ENCODE measurements at places on chromosomes 6 and 20. TPM values are rescaled to one million over a fixed set of nuclear protein-coding genes. Genes with fewer than 3 reads are reported as not detected.

The FAM209B gene
- not detected for total RNA-seq

The NOTCH4 gene
- 2.3 TPM for total RNA-seq

The GGT7 gene
- total RNA-seq, result 1.5 TPM

The HDDC2 gene
- total RNA-seq, result 88.8 TPM

The SUMO4 gene
- total RNA-seq, result not detected

The ARFGEF3 gene
- total RNA-seq, result 3.3 TPM

The DEFB132 gene
- total RNA-seq, result not detected

The RSPH4A gene
- total RNA-seq, result under 0.01 TPM

The PPP1R18 gene
- 71.6 TPM for total RNA-seq

The MAP3K5 gene
- total RNA-seq, result 3.4 TPM

The PXMP4 gene
- total RNA-seq, result 0.74 TPM

The TTK gene
- total RNA-seq, result 180 TPM

The NDUFAF4 gene
- 52.0 TPM for total RNA-seq

The HLA-DQA1 gene
- total RNA-seq, result 0.40 TPM

The CALHM5 gene
- 3.2 TPM for total RNA-seq

The DNAH8 gene
- total RNA-seq, result not detected

The PRSS16 gene
- total RNA-seq, result 4.3 TPM

The SASH1 gene
- 12.4 TPM for total RNA-seq

The OR2H2 gene
- not detected for total RNA-seq

The CFAP206 gene
- total RNA-seq, result not detected

The TAP2 gene
- 183 TPM for total RNA-seq

The PLA2G7 gene
- total RNA-seq, result not detected

The MPIG6B gene
- total RNA-seq, result not detected

The PTP4A1 gene
- total RNA-seq, result 5.3 TPM

The SEMG2 gene
- not detected for total RNA-seq

The AGPAT4 gene
- 5.5 TPM for total RNA-seq

The HLA-DRA gene
- 0.46 TPM for total RNA-seq

The BMP6 gene
- total RNA-seq, result 0.80 TPM

The CD93 gene
- total RNA-seq, result under 0.01 TPM

The KCNK16 gene
- not detected for total RNA-seq

The DZANK1 gene
- 1.4 TPM for total RNA-seq

The RIMS1 gene
- 3.3 TPM for total RNA-seq

The SEMG1 gene
- total RNA-seq, result not detected

The DUSP15 gene
- 1.9 TPM for total RNA-seq

The KIF25 gene
- total RNA-seq, result not detected

The ZC2HC1B gene
- not detected for total RNA-seq

The PRRT1 gene
- not detected for total RNA-seq

The FERMT1 gene
- total RNA-seq, result 5.7 TPM

The PLCB4 gene
- 3.7 TPM for total RNA-seq
